ENCODE measurements at places on chromosomes 7 and 10.

DNA sequence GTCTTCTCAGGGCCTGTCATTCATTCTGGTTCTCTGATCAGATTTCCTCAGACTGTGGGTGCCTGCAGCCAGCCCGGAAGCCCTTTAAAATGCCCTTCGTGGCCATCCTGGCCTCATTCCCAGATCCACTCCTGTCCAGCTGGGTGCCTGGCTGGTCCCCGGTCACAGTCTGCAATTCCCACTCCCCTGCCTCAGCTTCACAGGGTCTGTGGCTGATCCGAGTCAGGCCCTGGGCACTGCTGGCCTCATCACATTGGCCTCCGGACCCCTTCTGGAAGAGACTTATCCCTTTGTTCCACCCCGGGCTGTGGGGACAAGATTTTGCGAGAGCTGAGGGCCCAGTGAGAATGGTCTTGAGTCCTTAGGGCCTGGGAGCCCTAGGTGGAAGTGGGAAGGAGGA lies 12.1 kb downstream of the DOCK1 start:
- no peak for DNase-seq

DNA sequence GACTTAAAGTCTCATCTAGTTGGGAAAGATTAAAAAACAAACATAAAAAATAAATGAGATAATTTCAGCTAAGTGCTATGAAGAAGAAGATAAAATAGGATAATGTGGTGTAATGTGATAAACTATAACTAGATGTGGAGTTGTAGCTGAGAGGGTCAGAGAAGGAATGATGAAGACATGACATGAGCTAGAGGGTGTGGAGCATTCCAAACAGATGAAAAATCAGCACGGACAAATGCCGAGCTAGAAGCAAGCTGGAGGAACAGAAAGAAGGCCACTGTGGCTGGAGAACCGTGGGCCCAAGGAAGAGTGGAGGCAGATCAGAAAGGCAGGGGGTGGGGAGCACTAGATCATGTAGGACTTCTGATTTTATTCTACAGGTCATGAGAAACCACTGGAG lies 70.6 kb downstream of the CDK6 start:
- DNase-seq = peak; percentile 83

GRCh38 chr10:6201516-6201975 lies 1.2 kb upstream of the PFKFB3 start:
- peak; percentile 74 for DNase-seq

GRCh38 chr10:71443676-71444075 lies 47.0 kb downstream of the CDH23 start:
- no peak for DNase-seq

DNA sequence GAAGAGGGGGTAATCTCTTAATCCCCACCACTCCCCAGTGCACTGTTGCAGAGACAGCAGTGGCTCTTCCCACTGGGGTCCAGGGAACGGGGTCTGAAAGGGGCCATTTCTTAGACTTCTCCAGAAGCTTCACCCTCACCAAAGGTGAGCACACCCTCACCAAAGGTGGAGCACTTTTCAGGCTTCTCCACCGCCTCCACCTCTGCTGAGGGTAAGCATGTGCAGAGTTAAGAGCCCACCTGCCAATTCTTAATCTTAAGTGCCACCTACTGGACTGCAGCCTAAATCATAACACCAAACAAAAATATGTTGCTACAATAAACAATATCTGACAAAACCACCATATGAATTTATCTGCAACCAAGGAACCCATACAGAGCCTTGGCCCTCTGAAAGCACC lies 27.0 kb downstream of the SNX13 start:
- no peak for DNase-seq

DNA sequence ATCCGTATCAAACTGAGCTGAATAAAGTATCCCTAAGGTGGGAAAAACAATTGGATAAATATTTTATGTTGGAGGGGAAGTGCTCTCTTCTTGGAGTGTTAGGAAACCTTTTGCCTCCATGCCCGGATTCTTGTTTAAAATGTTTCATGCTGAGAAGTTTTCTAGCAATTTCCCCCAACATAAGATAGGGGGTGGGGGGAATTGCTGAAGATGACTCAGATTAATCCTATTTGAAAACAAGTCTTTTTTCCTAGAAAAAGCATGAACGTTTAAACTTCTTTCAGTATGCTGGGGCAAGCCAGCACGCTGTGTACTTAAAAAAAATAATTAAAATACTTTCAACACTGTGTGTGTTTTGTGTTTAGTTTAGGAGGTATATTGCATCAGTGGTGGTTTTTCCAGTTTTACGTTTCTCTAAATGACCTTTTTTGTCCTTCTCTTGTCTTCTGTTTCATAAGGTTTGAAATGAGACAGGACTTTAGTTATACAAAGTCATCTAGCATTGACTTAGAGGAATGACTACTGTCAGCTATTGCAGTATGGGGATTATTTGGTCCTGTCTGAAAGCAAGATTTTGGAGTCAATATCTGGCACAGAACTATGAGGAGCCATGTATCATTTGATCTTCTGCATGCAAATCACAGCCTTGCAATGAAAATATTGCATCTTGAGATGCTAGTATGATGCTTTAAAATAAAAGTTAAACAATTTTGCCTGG lies 295.9 kb downstream of the GATA3 start:
- peak; percentile 30 for DNase-seq

- DNase-seq = no peak
These were observed 90.9 kb downstream of the AOAH start for GRCh38 chr7:36633377-36633776.

- no peak for DNase-seq
These were observed 20.1 kb downstream of the UPP1 start for GRCh38 chr7:48108959-48109847.

DNA sequence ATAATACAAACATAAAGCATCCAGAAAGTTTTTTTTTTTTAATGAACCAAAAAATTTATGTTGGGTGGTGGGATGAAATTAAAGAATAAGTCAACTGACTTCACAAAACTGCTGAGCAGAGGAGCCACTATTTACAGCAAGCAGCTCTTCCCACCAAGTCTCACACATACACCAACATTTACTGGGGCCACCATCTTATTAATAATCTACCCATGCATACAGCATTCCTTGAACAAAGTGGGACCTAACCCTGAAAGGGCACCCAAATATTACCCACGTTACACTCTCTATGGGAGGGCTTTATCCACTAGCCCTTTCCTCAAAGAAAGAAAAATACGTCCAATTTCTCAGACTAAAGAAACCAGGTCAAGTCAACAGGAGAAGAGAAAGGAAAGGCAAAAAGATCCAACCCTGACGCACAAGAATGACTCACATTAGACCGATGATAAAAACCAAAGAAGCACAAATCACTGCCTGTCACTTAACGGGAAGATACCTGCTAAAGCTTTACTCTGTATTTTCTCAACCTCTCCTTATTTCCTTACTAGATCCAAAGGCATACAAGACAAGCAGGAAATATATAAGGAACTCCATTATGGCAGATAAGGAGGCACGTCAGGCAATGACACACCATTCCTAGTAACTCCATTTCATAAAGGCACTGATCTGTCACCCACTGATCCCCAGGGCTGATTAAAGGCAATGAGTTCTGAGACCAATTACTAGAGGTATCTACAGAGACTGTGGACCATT lies 141.8 kb upstream of the ASAH2 start:
- no peak for DNase-seq

GRCh38 chr10:133381036-133381435 lies 2.0 kb downstream of the PAOX start:
- no peak for DNase-seq

DNA sequence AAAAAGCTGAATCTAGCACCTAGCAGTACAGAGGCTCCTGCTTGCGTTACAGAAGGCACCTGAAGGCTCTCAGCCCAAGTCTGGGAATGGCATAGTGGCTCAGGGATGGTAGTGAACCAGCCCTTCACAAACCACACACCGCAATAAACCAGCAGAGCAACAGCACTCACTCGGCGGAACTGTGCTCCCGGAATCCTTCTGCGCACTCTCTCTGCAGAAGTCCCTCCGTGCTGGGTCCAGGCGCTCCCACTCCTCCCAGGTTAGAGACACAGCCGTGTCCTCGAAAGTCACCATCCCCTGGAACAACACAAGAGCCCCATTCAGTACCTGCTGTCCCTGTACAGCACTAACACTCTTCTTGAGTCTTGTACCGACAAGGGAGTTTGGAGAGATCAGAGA lies 1.5 kb downstream of the ZNF394 start:
- peak; percentile 8 for DNase-seq

DNA sequence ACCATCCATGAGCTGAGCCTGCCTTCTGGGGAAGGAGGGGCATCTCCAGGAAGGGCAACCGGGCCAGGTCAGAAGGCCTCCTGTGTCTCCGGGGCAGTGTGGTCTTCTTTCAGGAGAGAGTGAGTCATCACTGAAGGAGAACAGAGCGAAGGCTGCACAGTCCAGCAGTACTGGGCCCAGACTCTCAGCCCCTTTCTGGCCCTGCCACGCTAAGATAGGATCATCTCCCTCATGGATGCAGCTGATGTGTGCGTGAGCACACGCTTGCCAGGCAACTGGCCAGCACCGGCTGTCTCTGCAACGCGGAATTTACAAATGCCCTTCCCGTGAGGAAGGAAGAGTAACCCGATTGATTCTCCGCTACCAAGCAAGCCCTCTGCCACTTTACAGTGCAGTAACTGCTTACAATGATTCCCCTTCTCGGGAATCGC lies 328.2 kb downstream of the TNS3 start:
- DNase-seq = peak; percentile 24

GRCh38 chr10:70850097-70850496 lies 34.3 kb downstream of the SGPL1 start:
- DNase-seq = no peak

GRCh38 chr7:108454674-108455550 lies 1.3 kb downstream of the NRCAM start:
- peak; percentile 32 for DNase-seq

DNA sequence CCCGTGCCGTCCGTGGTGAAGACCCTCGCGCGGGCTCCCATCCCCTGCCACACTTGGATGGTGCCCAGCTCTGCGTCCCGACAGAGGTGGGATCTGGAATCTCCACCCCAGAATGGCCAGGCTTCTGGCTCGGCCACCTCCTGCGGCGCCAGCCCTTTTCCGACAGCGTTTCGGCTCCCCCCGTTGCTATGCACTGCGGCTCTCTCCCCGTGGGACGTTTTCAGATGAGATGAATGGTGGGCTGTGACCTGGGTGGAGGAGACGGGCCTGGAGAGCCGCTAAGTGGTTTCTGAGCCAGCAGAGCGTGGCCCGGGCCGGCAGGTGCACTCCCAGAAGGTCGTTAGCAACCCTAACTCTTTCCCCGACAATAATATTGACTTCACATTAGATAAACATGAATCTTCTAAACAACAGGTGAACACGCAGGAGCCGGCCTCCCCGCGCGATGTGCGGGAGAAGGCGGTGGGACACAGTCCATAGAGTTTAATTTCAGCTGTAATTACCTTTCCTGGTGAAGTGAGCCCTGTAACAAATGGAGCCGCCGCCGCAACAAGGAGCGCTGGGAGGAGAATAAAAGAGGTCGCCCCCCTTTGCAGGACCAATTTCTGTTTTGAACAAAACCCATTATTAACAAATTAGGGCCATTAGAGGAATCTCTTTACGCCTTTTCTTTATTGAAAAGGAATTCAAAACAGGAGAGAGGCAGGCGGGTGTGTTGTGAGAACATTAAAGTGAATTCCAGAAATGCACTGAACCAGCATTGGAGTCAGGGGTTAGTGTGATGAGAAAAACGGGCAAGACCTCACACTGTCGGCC lies 294.3 kb upstream of the PFKP start:
- no peak for DNase-seq

DNA sequence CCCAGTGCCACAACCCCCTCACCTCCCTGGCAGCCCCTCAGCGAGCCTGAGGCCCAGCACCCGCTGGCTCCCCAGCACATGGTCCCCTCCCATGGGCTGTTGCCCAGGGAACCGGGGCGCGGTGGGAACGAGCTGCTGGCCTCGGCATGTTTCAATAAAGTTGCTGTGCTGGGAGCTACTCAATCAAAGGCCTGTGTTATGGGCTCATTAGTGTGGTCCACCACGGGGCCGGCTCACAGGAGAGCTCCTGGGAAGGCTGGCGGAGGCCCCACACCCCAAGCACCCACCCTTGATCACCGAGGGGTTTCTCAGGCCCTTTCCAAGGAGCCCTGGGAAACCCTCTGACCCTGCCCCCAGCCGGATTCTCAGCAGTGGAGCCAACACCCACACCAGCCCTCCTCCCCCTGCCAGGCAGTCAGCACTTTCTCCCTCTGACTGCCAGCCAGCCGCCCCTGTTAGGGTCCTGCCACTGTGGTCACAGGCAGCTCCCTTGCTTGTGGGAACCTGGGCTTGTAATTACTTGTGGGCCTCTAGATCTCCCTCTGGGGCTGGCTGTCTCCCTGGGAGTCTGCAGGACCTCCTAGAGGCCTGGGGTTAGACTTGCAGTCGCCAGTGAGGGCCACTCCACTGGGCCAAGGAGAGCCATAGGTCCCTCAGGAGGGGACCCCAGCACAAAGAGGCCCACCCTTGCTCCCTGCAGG lies 24.8 kb upstream of the TRIM8 start:
- no peak for DNase-seq

GRCh38 chr10:12434277-12434676 lies 84.9 kb downstream of the CAMK1D start:
- DNase-seq = no peak

- DNase-seq = no peak
These were observed 37.1 kb downstream of the STARD3NL start for GRCh38 chr7:38215115-38215514.

DNA sequence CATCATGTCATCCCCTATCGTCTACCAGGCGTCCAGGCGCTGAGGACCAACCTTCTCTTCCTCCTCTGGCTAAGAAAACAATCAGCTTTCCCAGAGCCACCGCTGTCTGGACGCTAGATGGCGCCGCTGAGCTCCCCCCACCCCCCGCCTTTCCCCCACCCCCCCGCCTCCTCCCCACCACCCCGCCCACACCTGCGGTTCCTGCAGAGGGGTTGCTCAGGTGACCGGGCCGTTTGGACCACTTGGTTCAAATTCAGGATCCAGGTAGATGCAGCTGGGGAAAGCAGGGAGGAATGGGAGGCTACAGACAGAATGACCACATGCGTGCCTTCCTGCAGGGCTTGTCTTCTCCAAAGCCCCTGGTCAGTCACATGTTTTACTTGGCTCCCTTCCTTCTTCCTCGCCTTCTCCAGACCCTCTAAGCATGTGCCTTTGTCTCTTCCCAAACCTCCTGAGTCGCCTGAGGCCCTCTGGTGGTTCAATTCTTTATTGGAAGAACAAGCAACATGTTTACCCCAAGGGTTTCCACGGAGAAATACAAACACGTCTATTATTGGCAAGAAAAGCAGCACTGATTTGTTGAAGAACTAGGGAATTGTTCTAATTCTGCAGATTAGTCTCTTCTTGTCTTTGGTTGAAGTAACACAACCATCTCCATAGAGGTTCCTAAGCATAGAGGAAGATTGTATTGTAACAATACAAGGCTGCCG lies 24.7 kb downstream of the AOC1 start:
- peak; percentile 69 for DNase-seq

- no peak for DNase-seq
These were observed 25.3 kb upstream of the C10orf71 start for GRCh38 chr10:49273626-49274025.

- DNase-seq = peak; percentile 95
These were observed 21.6 kb upstream of the KLF6 start for GRCh38 chr10:3806603-3807002.

- no peak for DNase-seq
These were observed 29.5 kb downstream of the FOXK1 start for GRCh38 chr7:4711634-4712033.

Measured in mammary epithelial cell (primary cell).